NCI-H1105 treated with DMSO at 0.1 percent for 48 hours (cell line): ENCODE measurements at places on chromosomes 5 and 9.
A peak's percentile ranks its signal among the peaks of the same experiment; 100 is the strongest.

DNA sequence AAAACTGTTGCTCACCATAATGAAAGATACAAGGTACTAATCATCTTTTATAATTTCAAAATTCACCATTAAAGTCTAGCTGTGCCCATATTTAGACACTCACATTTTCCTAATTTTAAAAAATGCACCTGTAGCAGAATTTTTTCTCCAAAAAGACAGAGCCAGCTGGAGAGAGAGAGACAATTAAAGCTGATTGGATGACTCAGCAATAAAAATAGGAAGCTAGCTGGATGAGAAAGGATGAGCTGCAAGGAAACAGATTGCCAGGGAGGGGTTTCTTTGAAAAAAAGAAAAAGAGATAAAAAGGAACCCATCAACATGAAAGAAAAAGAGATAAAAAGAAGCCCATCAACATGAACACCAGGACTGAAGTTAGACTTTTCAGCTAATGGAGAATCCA, 73.8 kb downstream of the HCN1 start:
- no peak for DNase-seq

DNA sequence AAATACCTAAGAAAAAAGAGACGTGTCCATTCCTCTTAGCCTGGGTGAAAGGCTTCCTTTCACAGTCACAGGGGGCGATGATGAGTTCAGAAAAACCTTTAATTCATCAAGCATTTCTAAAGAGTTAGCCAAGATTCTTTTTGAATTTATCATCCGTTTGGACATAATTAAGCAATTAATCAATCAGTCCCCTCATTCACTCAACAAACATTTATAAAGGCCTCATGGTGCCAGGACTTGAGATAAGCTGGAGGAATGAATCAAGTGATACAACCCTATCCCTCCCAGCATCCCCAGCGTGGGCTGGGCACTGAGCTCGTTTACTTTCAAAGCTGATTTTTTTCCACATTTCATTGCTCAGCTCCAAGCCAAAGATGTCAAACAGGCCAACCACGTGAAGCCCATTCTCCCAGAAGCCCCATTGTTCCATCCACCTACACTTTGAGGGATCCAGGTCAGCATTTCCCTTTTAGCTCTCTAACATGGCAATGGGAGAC, 140.5 kb downstream of the SLIT3 start:
- DNase-seq, result no peak

GRCh38 chr5:83095957-83096539, 18.7 kb downstream of the XRCC4 start:
- no peak for DNase-seq

DNA sequence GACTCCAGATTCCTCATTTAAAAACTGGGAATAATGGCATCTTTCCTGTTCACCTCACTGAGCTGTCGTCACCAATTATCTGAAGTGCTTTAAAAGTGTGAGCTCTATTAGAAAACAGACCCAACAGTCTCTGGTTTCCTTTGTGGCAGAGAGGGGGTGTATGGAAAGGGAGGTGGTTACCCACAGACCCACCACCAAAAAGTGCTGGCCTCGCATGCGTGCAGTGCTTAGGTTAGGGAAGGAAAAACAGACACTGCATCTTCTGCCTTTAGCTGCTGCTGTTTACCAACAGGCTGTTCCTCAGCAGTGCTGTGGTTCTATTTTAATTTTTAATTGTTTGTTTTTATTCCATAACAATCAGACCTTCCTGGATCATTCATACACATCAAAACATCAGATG, 249.6 kb downstream of the PIK3R1 start:
- no peak for DNase-seq

GRCh38 chr5:173857234-173857633, 30.9 kb upstream of the CPEB4 start:
- DNase-seq, result no peak

DNA sequence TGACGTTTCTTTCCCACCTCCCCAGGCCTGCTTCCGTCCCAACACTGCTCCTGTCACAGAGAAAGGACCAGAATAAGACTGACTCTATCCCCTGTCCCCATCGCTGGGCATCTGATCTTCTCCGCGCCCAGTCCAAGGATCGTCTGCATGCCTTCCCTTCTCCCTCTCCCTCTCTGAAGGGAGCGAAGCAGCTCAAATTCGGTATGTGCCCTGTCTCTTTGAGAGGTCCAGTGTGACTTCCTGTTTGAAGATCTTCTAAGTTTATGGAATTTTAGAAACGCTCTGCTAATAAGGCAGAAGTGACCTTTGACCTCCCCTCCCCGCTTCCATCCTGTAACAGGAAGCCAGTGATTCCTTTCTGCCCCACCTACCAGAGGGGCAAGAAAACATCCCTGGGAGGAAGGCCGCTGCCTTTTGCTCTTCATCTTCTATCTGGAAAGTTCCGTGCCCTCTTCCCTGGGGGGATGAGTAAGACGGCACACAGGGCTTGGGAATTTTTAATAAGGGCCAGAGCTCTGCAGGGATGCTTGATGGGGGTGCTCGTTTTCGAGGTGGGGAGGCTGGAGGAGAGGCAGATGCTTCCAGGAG, 40.7 kb upstream of the RNU6ATAC start:
- no peak for DNase-seq

GRCh38 chr5:173155912-173156311, 11.6 kb downstream of the BNIP1 start:
- no peak for DNase-seq

DNA sequence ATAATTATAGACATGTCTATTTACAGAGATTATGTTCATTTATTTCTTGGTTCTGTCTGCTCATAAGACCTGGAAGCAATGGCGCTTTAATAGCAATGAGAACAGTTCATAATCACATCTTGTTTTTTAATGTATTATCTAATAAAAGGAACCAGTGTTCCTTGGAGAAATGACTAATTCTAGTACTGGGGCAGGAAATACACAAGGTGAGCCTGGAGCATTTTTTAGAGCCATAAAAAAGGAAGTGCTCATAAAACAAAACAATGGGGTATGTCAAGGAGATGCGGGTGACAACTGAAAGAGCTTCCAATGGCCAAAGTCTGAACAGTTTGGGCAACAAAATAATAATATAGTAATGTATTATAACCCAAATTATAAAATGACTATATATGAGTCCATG, 531.9 kb upstream of the CHD1 start:
- no peak for DNase-seq

DNA sequence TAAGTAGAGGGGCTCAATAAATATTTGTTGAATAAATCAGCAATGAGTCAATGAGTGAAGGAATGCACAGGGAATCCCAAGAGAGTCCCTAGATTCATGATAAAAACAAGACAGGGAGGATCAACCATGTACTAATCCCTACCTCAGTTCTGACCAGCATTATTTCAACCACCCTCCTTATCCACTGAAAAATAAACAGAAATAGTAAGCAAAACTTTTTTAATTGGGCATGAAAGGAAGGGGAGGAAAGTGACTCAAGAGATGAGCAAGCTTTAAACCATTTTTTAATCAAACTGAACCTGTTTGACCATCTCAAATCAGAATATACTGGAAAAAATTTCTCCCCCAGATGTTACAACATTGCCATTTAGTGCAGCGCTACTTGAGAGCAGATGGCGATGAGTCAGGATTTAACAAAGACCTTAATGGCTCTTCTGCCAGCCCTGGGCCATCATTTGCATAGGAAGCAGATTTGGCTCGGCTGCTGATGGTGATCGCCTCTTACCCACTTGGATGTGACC, 194.8 kb upstream of the SLC30A5 start:
- peak; percentile 26 for DNase-seq

GRCh38 chr9:76530458-76531110, 71.6 kb downstream of the GCNT1 start:
- DNase-seq, result no peak

DNA sequence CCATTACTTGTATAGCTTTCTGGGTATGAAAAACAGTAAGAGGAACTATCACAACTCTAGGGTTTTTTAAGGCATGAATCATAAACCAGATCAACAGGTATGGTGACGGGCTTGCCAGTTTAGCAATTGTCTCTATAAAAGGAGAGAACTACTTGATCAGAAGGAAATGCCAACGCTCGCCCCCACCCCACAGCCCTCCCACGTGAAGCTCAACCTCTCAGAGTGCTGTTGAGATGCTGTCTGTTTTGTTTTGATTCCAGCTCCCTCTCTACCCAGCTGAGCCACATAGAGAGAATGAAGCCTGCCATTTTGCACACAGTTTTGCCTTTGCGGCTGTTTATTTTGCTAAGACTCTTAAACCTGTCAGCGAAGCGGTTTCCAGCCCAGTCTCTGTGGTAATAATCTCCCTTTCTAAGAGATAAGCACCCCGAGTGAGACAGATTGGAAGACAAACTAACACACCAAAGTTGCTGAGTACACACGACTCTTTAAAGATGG, 257.9 kb upstream of the ANKRD55 start:
- DNase-seq, result no peak
